ENCODE measurements at places on chromosomes 1 and 21. TPM values are rescaled to one million over a fixed set of nuclear protein-coding genes. Genes with fewer than 3 reads are reported as not detected.

- DNase-seq = peak; percentile 54
Measured at GRCh38 chr1:56967900-56968832, 2.4 kb upstream of the C8B start.

DNA sequence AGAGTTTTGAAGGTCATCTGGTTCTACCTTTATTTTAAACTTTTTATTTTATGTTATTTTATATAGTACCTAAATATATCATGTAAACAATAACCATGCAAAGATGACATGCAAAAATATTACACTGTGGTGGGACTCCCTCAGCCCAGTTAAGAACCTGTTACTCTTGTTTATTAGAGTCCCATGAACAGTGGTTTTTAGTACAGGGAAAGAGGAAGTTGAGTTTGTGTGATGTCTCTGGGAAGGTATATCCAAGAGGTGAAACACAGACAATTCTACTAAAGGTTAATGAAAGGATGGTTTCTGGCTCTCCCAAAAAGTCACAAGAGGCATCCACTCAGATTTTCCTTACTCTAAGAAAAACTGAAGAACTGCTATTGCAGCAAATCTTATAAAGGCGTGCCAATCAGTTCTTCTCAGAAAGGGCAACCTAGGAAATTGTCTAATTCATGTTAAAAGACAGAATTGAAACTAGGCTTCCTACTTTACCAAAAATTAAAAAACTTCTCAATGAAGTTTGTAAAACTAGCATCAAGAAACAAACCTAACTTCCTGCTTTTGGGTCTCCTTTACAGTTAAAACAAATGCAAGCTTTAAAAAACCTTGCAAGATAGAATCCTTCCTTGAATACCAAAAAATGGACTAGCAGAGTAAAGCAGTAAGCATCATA is 19.9 kb downstream of the GFI1 start:
- DNase-seq = no peak

The IFNLR1 gene
- total RNA-seq = 6.4 TPM

The GPR52 gene
- 1.3 TPM for total RNA-seq

The MROH9 gene
- total RNA-seq = not detected

DNA sequence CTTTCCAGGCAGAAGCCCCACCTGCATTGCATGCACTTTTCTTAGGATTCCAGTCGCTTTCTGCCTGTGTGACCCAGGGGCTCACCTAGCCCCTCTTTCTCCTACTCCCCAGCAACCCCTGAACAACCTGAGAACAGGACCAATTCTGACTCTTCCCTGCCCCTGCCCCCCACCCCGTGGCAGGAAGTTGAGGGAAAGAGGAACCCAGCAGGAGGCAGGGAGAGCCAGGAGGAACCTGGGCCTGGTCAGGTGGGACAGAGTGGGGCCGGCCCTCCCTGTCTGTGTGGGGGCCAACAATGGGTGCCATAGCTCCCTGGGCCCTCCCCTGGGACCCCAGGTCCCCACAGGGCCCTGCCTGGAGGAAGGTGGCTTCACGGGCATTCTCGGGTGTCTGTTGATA is 6.1 kb downstream of the BMP8A start:
- DNase-seq = no peak

The PRDX6 gene
- 147 TPM for total RNA-seq

DNA sequence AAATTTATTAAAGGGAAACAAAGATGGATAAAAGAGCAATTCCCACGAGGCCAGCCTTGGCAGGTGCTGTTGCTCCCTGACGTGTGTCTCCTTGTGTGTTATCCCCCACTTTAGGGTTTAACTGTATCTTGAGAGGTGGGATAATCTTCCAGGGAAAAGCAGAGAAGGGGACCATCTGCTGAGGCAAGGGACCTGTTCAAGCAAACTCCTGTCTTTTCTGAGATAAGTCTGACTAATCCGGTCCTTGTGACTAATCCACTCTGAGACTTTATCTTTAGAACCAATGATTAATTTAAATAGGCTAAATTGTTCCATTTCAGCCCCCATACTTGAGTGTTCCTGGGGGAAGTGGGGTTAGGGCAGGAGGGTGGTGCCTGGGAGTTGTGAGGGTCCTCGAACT is 163.6 kb downstream of the CAMTA1 start:
- no peak for DNase-seq

- DNase-seq = no peak
Measured at GRCh38 chr1:215210167-215210566, 127.6 kb downstream of the KCNK2 start.

The CATSPERE gene
- total RNA-seq = 0.79 TPM

The PLA2G4A gene
- total RNA-seq = 1.4 TPM

DNA sequence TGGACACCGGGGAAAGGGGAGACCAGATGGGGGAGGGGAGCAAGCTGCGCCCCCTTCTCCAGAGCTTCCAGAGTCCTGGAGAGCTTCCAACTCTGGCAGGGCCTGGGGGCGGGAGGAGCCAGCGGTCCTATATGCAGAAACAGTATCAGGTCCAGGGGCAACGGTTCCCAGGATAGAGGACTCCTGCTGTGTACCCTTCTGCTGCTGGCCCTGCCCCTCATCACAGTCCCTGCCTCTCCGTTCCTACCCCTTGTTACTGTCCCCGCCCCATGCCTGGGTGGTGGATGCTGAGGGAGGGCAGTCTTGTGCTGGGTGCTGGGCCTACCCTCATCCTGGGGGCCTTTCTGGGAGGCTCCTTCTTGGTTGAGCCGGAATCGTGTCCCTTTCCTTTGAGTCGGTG is 19.2 kb upstream of the PEX10 start:
- no peak for DNase-seq

- no peak for DNase-seq
Measured at GRCh38 chr1:64917328-64917861, 49.0 kb downstream of the JAK1 start.

The KCTD3 gene
- 28.7 TPM for total RNA-seq

The PDC gene
- total RNA-seq = not detected

The RGSL1 gene
- 0.50 TPM for total RNA-seq

DNA sequence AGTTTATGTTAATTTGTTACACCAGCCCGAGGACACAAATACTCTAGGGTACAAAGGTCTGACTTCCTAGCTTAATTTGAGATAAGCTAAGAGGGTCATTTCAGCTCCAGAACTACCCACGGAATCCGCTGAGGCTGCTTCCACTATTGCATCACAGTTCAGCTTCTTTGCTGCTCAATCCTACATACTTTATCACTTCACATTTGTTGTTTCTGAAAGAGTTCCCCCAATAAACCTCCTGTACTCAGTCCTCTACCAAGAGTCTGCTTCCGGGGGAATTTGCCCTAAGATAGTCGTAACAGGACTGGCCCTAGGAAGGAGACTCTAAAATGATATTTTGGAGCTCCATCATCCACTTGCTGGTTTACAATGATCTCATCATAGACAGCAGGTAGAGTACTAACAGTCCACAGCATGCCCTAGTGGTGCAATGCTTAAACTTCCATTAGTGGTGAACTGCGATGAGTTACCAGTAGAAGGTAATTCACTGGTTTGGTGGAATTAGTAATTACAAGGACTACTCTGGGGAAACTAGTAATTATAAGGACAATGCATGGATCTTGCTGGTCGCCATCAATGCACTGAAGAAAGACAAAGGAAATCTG is 229.3 kb downstream of the USH2A start:
- DNase-seq = no peak

The SYT2 gene
- total RNA-seq = not detected

The TEX38 gene
- not detected for total RNA-seq

The NTNG1 gene
- total RNA-seq = under 0.01 TPM

The KMO gene
- 24.7 TPM for total RNA-seq

The TNFSF18 gene
- 0.61 TPM for total RNA-seq

DNA sequence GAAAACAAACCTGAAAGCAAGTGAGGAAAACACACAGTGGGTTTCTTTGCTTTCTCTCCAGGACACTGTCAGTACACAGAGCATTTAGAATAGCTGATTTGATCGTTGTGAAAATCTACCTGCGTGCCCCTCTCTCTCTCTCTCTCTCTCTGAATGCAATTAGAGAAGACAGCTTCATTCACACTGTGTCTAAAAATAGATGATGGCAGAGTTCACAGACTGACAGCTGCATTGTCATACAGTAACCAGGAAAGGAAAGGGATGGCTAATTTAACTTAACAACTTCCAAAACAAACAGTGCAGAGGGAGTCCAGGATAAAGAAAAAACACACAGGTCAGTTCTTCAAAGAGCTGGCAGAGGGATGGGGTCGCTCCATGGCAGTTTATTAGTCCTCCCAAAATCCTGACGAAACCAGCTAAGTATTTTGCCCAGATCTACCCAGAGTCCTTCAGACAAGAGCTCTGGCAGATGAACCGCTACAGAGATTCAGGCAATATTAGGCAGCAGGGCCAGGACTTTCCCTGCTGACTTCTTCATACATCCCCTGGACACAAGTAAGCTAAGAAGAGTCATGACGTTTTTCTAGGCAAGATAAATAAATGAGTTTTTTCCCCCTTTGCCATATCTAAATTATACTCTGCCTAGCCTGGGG is 58.9 kb downstream of the WLS start:
- no peak for DNase-seq

The LY9 gene
- total RNA-seq = 1.5 TPM

The LRRC7 gene
- total RNA-seq = 0.33 TPM

The FCRL6 gene
- 2.7 TPM for total RNA-seq

The URB1 gene
- 14.5 TPM for total RNA-seq

The PROK1 gene
- total RNA-seq = not detected

- DNase-seq = no peak
Measured at GRCh38 chr1:232431326-232431725, 198.6 kb downstream of the SIPA1L2 start.

DNA sequence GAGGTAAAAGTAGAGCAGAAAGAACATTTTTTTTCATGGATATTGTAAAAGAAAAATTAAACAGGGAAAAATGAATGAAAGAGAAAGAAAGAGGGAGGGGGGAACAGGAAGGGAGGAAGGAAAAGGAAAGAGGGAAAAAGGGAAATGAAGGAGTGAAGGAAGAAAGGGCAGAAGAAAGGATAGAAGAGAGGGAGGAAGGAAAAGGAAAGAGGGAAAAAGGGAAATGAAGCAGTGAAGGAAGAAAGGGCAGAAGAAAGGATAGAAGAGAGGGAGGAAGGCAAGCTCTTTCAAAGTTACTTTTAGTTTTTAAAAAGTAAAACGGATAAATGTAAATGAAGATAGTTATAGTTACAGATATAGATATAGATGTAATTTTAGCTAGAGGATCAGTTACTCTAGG is 1676.7 kb downstream of the MRPL39 start:
- DNase-seq = no peak

- no peak for DNase-seq
Measured at GRCh38 chr21:36768496-36768895, 69.6 kb downstream of the SIM2 start.

The DENND2C gene
- 1.3 TPM for total RNA-seq

GRCh38 chr1:197392541-197392940 is 124.5 kb downstream of the CRB1 start:
- DNase-seq = no peak

- no peak for DNase-seq
Measured at GRCh38 chr1:1178794-1179331, 5.2 kb downstream of the TTLL10 start.

- DNase-seq = no peak
Measured at GRCh38 chr1:234163267-234163919, 209.9 kb upstream of the COA6 start.

- DNase-seq = peak; percentile 63
Measured at GRCh38 chr1:175887981-175888428, 144.6 kb upstream of the TNR start.

GRCh38 chr21:38910390-38911067 is 104.8 kb downstream of the ETS2 start:
- no peak for DNase-seq

DNA sequence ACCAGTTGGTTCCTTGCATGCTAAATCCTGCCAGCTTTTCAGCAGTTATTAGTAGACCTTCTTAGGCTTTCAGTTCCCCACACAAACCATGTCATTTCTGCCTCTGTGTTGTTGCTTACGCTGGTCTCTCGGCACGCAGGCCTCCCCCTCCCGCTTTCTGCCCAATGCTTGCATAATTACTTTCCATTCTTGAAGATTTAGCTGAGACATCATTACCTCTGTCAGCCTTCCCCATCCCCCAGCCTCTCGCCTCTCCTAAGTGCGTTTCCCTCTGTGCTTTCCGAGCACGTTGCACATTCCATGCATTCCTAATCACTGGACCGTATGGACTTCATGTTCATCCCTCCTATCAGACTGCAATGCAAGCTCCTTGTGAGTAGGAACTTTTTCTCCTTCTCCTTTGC is 26.8 kb downstream of the TSHB start:
- no peak for DNase-seq

- no peak for DNase-seq
Measured at GRCh38 chr1:7247791-7248548, 462.7 kb downstream of the CAMTA1 start.

GRCh38 chr1:68930101-68930500 is 433.2 kb upstream of the DEPDC1 start:
- DNase-seq = no peak

DNA sequence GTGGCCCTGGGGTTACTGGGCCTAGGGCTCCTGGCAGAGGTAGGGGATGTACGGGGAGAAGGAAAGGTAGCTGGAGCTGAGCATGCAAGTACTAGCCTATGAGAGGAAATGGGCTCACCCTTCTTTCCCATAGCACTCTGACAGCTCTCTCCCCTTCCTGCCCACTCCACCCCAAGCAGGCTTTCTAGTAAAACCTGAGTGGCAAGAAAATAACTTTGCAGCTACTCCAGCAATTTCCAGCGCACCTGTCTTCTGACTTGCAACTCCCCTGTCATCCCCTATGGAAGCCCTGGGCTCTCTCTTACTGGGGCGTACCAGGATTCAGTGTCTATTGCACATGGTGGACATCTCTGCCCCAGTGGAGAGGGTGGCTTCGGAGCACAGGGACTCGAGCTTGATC is 6.7 kb upstream of the IVL start:
- DNase-seq = no peak

DNA sequence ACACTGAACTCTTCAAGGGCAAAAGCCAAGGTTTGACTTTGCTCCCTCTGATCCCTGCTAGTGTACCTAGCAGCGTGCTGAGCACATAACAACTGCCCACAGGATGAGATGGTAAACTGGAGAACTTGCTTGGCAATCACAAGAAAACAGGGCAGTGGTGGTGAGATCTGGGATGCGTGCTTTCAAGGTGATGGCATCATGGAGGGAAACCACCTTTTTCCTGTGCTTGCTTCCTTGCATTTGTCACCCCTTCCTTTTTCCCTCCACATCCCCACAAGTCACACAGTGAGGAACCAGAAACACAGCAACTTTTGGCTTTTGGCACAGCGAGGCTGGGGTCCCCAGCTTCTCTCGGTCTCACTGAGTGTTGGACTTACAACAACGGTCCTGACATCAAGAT is 31.4 kb upstream of the BECN2 start:
- DNase-seq = no peak

DNA sequence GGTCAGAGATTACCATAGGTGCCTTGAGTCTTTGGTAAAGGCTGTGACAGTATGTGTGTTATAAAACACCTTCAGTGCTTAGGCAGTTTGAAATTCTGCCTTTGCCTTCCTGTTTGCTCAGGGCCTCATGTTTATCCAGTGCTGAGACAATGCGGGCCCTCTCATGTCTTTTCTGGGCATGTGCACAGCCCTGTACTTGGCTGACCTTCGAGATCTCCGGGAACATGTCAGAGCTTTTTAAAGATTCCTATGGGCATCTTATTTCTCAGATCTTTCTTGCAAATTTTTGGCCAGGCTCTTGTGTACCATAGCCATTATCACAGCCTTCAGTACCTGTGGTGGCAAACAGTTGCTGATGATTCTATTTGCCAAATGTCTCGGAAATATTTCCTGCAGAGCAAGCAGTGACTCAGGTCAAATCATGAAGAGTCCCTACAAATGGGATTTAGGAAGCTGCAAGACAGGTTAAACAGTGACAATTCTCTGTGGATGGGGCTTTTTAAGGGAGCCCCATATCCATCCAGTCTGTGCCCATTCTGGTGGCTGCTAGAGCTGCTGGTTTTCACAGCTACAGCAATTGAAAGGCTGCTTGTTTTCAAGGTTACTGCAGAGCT is 42.1 kb downstream of the HOOK1 start:
- DNase-seq = no peak

- DNase-seq = no peak
Measured at GRCh38 chr1:205571747-205572146, 60.1 kb downstream of the ELK4 start.
